GM04504 (cell line): ENCODE measurements at places on chromosomes 12 and 14.
A peak's percentile ranks its signal among the peaks of the same experiment; 100 is the strongest.

- no peak for DNase-seq
These were observed 85.4 kb downstream of the PIWIL1 start for GRCh38 chr12:130423136-130423535.

DNA sequence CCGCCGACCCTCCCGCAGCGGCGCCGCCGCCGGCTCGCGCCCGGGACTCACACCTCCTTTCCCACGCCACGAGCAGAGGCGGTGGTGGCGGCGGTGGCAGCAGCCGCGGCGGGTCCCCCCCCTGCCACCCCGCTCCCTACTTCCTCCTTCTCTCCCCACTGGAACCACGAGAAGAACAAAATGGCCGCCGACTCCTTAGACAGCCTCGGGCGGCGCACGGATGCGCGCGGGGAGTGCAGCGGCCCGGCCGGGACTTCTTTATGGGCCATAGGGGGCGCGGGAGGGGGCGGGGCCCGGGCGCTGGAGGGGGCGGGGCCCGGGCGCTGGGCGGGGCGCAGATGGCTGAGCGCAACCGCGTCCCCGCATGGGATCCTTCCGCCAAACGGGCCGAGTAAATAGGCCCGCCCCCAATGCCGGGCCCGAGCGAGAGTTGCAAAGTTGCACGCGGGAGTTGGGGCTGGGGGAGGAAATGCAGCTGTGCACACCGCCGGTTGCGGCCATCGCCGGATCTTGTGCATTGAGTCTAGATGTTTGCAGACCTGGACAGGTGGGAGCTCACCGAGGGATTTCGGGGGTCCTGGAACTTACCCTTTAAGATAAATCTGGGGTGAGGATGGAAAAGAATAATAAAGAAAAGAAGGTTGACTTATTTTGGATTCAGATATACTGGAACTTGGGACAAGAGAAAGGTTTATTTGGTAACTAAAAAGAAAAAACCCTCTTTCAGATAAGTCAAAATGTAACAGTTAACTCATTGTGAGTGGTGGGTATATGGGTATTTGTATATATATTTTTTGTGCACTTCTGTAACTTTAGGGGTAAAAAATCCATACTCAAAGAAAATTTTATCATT lies at the start of gene PPP1CC:
TSS of gene PPP1CC (minus strand) at position 174 of the 853 bp plus-strand sequence. CDS start 184 bp downstream, outside the sequence.
- DNase-seq, result peak; percentile 89

- no peak for DNase-seq
These were observed 3.7 kb downstream of the KIF5A start for GRCh38 chr12:57553343-57554202.

GRCh38 chr14:31927348-31927832 lies 149.7 kb upstream of the ARHGAP5 start:
- DNase-seq, result peak; percentile 84

DNA sequence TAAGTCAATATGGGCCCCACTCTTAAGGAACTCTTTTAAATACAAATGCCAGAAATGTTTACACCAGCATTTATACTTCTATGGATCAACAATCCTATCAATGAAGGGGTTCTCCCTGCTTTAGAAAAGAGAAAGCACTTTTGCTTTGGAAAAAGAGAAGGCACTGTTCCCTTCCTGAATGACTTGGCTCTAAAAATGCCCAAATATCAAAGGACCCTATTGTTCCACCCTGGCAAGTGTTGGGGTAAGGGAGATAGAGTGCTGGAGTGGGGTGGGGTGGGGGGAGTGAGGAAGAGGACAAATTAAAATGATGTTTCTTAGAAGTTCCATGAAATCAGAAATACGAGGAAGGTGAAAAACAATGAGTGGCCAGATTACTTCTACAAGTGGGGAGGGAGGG lies 131.6 kb upstream of the GRIN2B start:
- DNase-seq, result no peak

GRCh38 chr12:56645201-56645716 lies 525 bp downstream of the ATP5F1B start:
- no peak for DNase-seq

GRCh38 chr14:93701562-93701961 lies 86.7 kb downstream of the PRIMA1 start:
- no peak for DNase-seq

GRCh38 chr14:102771144-102771543 lies 6.1 kb upstream of the TRAF3 start:
- DNase-seq, result no peak

GRCh38 chr12:94534278-94534677 lies 74.6 kb upstream of the CEP83 start:
- no peak for DNase-seq

- no peak for DNase-seq
These were observed 1338.8 kb upstream of the SEL1L start for GRCh38 chr14:82872494-82872893.

- DNase-seq, result peak; percentile 23
These were observed 436.3 kb downstream of the DPF3 start for GRCh38 chr14:72457641-72458040.

DNA sequence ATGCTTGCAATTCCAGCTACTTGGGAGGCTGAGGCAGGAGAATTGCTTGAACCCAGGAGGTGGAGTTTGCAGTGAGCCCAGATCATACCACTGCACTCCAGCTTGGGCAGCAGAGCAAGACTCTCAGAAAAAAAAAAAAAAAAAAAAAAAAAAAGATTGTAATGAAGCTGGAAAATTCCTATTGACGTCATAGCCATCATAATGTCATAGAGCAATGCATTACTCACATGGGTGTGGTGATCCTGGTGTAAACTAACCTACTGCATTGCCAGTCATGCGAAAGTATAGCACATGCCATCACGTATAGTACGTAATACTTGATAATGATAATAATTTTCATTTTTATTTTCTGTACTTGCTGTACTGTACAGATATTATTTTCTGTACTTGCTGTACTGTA lies 42.7 kb upstream of the NID2 start:
- DNase-seq, result no peak

DNA sequence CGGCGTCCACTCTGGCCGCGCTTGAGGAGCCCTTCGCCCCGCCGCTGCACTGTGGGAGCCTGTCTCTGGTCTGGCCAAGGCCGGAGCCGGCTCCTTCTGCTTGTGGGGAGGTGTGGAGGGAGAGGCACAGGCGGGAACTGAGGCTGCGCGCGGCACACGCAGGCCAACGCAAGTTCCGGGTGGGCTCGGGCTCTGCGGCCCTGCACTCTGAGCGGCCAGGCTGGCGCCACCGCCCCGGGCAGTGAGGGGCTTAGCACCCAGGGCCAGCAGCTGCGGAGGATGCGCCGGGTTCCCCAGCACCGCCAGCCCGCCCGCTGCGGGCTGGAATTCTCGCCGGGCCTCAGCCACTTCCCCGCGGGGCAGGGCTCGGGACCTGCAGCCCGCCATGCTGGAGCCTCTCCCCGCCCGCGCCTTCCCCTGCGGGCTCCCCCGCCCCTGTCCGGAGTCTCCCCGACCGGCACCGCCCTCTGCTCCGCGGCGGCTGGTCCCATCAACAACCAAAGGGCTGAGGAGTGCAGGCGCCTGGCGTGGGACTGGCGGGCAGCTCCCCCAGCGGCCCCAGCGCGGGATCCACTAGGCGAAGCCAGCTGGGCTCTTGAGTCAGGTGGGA lies 921.2 kb upstream of the FOXG1 start:
- DNase-seq, result no peak

- DNase-seq, result peak; percentile 4
These were observed 19.3 kb downstream of the BRF1 start for GRCh38 chr14:105281371-105282097.

- peak; percentile 35 for DNase-seq
These were observed 149.5 kb downstream of the ETV6 start for GRCh38 chr12:11798856-11799501.

DNA sequence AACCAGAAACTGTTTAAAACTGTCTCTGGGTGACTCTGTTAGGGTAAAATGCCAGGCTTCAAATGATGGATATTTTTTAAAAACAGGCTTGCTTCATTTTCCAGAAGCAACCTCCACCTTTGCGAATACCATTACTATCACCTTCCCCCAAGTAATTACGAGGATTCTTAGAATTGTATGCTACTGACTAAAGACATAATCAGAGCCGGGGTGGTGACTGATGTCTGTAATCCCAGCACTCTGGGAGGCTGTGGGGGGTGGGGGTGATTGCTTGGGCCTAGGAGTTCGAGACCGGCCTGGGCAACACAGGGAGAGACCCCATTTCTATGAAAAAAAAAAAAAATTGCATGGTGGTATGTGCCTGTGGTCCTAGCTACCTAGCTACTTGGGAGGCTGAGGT lies 38.3 kb downstream of the FGD6 start:
- no peak for DNase-seq

GRCh38 chr12:6370994-6371754 lies 4.2 kb downstream of the SCNN1A start:
- peak; percentile 32 for DNase-seq

DNA sequence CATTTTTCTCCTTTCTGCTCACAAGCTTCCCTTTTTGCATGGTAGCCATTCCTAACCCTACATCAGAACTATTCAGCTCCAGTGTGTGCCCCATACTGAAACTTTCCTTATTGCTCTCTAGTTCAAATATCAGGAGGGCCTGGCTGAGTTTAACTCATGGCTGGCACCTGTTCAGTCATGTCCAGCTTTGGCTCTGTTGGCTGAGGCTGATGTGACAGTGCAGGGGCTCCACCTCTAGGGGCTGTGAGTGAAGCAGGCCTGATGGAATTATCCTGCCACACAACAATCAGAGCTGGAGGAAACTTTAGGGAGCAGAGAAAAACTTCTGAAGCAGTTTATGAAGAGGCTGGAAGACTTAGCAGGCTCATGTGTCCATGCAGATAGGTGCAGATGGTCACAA lies 8.5 kb downstream of the COQ6 start:
- DNase-seq, result no peak

DNA sequence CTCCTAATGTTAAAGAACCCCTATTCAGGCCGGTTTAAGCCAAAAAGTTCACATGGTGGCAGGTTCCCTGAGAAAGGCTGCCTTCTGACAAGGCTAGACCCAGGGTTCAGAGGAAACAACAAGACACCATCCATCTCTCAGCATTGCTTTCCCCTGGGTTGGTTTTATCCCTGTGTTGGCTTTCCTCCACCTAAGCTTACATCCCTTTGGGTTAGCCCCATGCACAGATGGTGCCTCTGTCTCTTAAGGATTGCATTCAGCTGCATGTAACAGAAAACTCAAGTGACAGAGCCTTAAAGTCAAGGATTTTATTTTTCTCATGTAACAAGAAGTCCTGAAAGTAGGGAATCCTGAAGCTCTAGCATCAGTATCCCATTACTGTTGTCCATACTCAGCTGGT lies 42.8 kb upstream of the RIN3 start:
- DNase-seq, result no peak

DNA sequence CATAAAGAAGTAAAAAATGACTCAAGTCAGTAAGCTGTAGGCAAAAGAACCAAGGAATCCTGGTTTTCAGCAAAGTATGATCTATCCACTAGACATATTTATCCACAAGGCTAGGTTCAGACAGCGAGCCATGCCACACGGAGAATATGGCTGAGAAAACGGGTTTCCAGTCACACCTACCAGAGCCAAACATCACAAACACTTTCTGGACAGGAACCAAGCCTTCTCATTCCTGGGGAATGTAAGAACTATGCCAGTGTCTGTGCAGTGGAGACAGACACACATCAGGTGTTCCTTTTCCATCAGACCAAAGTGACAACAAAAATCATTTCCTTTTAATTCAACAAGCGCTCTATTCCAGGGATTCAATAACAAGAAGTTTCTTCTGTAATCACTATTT lies 41.1 kb downstream of the AREL1 start:
- no peak for DNase-seq

- DNase-seq, result no peak
These were observed 274.9 kb downstream of the EMP1 start for GRCh38 chr12:13471471-13471870.

DNA sequence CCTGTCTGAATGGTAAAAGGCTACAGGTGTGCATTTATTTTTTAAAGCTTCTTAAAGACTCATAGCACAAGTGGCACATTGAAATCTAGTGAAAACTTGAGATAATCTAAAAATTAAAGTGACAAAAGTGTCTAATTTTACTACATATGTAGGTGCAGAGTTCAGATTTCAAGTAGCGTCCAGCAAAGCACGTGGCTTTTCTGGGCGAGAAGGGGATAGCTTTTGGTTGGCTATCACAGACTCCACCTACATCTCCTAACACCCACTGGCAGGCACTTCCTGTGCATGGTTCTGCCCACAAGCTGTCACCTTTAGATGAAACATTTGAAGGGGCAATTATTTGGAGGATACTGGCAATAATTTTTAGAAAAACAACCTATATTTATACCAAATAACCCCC lies 1.9 kb upstream of the PITPNM2 start:
- DNase-seq, result no peak

- DNase-seq, result no peak
These were observed 399.0 kb downstream of the NAV3 start for GRCh38 chr12:78229591-78230101.

DNA sequence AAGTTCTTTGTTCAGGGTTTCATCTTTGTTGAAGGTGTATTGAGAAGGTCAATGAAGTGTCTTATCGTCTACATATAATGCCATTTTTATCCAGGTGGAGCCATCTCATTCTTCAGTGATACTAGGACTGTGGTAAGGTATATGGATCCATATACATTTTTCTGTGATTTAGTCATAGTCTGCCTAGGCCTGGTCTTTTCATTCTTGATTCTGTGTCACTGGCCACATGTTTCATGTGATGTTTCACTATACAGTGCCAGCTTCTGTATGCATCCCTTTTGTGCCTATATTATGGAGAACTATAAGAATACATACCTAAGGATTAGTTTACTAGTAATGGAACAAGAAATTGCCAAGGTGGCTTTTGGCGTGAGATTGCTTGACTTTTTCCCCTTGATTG lies 40.5 kb downstream of the VEZT start:
- DNase-seq, result no peak

- DNase-seq, result no peak
These were observed 221.2 kb downstream of the NELL2 start for GRCh38 chr12:44654646-44655639.

DNA sequence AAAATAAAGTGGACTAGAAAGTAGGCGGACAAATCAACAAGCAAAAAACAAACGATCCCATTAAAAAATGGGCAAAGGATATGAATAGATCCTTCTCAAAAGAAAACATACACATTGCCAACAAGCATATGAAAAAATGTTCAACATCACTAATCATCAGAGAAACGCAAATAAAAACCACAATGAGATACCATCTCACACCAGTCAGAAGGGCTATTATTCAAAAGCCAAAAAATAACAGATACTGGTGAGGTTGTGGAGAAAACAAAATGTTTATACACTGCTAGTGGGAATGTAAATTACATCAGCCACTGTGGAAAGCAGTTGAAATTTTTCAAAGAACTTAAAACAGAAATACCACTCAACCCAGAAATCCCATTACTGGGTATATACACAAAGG lies 70.3 kb downstream of the RPS6KA5 start:
- no peak for DNase-seq

GRCh38 chr14:63938198-63939005 lies 85.6 kb downstream of the SYNE2 start:
- no peak for DNase-seq
